Astrocyte of the spinal cord (primary cell): ENCODE measurements at places on chromosomes 6 and 20.

DNA sequence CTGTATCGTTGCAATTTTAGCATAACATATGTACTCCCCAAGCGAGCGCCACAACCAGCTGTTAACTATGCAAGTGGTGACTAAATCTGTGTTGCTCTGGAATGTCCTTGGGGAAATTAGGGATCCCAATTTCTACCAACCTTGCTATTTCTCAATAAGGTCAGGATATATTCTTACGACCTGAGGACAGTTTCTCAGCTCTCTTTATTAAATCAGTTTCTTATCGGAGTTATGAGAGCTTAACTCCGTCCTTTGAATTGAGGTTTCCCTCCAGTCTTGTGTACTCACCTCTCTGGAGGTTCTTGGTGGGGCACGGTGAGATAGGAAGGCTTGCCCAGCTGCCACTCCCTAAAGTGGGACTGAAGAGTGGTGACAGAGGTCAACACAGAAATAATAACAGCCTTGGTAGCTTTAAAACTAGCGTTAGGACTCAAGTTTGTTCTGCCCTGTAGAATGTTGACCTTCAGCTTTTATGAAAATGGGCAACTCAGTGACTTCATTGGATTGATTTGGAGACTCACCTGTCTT lies 694 bp downstream of the MRPS18B start:
- no peak for DNase-seq

GRCh38 chr6:8269872-8270454 lies 165.4 kb downstream of the SLC35B3 start:
- no peak for DNase-seq

DNA sequence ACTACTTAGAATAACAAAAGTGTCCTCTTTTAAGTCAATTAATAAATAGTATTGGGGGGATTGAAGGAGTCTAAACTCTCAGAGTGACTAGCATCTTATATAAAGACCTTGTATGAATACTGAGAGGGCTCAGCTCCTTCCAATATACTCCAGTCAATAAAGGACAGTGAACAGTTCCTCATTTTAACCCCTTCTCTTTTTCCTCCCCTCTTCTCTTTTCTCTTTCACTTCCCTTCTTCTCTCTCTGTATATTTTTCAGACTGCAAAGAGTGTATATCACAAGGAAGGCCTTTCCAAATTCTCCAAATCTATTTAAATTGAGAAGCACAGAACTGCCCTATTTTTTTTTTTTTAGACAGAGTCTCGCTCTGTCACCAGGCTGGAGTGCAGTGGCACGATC lies 99.5 kb downstream of the CD164 start:
- DNase-seq, result no peak

- no peak for DNase-seq
Measured at GRCh38 chr6:118652051-118652615, 742 bp upstream of the CEP85L start.

DNA sequence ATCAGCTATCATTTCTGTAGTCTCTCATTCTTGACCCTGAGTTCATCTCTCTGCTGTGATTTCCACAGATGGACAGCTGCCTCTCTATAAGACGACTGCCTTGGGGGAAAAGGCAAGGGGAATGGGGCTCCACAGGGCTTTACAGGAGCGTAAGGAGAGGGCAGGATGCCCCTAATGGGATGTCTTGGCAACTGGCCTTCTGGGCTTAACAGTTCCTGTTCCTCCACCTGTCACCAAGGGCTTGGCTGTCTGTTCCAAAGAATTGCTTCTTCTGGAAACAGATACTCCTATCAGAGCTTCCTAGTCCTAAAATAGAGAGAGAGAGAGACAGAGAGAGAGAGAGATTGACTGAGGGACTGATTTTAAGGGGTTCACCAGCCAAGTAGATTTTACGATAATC lies 181.9 kb downstream of the TMEM200A start:
- DNase-seq, result no peak

DNA sequence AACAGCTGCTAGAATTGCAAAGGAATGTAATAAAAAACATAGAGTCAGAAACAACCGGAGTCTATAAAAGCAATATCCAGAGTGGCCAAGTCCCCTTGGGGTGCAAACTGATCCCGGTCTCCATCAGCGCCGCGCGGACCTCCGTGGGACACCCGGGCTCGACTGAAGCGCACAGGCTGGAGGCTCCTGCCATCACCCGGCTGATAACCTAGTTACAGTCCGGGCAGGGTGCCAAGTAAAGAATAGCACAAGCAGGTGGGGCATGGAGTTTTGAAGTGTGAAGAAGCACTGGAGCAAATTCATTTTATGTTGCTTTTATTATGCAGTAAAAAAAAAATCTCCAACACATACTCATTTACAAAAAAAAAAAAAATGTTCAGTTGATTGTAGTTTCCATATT lies 205.1 kb upstream of the GMDS start:
- no peak for DNase-seq

DNA sequence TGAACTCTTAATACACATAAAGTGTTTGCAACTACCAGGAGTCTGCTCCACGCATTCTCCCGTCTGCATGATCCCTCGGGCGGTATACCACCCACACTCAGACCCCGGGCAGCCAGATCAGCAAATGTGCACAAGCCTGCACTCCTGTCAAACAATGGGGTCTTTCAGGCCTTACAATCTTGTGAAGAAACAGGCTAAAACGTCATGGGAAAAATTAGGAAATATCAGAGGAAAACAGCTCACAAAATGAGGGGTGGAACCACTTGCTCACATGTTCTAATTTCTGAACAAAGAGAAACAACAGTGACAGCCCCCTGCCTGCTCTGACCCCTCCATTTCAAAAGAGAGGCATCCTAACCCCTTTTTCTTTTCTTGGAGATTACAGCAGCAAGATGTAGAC lies 69.4 kb downstream of the BACH2 start:
- no peak for DNase-seq
